CD4-positive, alpha-beta T cell treated with Interleukin-4 for 1 hour (primary cell): ENCODE measurements at places on chromosomes 3 and 15.

- DNase-seq: no peak
Observed at GRCh38 chr3:160373655-160374054, 25.4 kb downstream of the IFT80 start.

DNA sequence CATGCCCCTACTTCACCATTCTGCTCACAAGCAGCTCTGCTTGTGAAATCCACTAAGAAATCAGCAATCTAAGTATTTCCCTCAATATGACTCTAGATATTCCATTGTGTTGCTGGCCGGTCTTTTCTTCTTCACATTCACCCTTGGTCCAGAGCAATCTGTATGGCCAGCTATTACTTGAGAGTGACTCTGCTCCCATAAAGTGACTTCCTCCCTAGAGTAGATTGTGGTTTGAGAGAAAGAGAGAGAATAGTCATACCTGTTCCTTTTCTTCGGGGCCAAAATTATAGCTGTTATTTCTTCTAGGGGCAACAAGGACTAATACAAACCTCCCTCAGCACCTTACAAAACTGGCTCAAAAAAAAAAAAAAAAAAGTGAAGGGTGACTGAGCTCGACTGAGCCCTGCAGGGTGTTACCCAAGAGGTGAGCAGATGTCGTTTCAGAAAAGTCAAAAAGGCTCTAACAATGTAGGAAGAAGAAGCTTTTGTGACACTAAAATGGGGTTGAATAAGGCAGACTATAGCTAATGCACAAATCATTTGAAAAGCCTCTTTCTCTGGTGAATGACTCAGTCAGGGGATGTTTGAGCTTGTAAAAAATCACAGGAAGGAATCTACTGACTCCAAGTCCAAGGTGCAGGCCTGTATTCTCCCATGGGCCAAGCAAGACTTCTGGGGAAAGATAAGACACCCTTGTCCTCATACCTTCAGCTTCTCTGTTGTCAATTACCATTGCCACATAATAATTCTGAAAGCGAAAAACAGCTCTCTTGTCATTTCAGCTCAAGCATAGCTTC lies 161.0 kb upstream of the SLC24A5 start:
- DNase-seq: no peak

GRCh38 chr15:41878355-41878699 lies 15.5 kb downstream of the SPTBN5 start:
- no peak for DNase-seq

GRCh38 chr3:183937601-183938286 lies 53.1 kb upstream of the PARL start:
- no peak for DNase-seq

DNA sequence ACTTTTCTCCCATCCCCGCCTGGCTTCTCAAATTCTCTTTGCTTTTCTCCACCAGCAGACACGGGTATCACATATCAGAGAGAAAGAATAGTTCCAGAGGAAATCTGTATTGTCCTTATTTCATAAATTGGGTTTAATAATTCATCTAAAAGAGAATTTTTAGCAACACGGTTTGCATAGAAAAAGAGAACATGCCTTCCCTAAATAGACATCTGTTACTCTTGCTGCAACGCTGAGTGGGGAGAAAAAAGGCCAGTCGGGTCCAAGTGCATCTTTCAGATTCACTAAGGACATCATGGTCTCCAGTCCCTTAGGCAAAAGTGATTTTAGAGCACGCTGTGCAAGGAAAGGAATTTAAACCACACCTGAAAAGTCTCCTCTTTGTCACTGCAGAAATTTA lies 201.3 kb downstream of the ABHD5 start:
- no peak for DNase-seq

GRCh38 chr3:152511904-152512303 lies 243.2 kb downstream of the MBNL1 start:
- no peak for DNase-seq
